ENCODE measurements at places on chromosomes 7 and 10.

DNA sequence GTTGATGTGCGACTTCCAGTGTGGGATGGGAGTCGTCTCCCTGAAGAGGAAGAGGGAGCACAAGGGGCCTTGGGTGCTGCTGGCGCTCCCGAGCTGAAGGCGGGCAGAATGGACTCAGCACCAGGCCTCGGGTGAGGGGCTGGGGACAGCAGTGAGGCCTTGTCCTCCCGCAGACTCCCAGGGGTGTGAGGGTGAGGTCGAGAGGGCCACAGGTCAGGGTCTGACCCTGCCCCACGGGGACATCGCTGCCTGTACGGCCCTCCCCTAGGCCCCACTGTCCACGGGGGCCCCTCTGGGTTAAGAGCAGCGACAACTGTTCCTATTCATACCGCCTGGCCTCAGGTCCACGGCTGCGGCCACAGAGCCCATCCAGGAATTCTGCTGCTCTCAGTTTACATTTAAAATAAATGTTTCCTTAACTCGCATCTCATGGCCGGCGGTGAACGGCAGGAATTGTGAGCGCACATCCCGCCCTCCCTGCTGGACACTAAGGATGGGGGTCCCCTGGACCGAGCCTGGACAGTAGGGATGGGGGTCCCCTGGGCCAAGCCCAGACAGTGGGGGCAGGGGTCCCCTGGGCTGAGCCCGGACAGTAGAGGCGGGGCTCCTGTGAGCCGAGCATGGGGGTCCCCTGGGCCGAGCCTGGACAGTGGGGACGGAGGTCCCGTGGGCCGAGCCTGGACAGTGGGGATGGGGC, 61.7 kb downstream of the PDGFA start:
- no peak for DNase-seq

GRCh38 chr7:90777465-90777864, 181.3 kb downstream of the CDK14 start:
- no peak for DNase-seq

- DNase-seq: no peak
These were observed 20.4 kb upstream of the PIK3AP1 start for GRCh38 chr10:96740579-96741281.

- DNase-seq: no peak
These were observed 98.2 kb downstream of the AHR start for GRCh38 chr7:17396692-17397091.

DNA sequence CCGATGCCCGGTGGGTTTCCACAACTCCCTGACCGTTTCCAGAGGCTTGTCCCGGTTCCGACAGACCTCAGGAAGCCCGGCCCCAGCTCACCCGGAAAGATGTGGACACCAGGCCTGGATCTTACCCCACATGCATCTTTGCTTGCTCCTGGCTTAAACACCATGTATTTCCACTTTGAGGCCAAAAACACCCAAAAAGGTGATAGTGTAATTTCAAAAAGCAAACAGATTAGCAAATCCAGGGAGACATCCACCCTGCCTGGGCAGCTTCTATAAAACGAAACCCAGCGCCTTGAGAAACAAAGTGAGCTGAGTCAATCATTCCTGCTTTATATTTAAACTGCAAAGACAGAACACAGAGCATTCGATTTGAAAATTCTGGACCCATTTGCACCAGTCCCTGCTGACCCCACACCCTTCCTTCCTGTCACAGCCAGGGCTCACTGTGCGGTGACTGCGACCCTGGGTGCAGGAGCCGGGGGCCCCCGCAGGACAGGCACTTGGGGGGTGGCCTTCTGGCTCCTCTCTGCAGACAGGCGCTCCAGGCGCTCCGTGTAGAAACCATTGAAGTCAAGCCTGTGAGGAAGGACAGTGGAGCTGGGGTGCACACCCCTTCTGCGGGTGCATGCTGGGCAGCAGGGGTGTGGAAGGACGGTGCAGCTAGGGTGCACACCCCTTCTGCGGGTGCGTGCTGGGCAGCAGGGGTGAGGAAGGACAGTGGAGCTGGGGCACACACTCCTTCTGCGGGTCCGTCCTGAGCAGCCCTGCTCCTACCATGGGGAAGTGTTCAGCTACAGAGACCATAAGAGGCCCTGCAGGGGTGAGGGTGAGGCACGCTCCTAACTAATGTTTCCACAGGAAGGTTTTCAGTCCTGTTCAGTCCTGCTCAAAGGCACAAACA, 2.9 kb upstream of the ADAM8 start:
- DNase-seq: no peak

- no peak for DNase-seq
These were observed 108.1 kb downstream of the SNX13 start for GRCh38 chr7:17832242-17832641.

GRCh38 chr10:14513123-14513522, 182.4 kb upstream of the FRMD4A start:
- no peak for DNase-seq

DNA sequence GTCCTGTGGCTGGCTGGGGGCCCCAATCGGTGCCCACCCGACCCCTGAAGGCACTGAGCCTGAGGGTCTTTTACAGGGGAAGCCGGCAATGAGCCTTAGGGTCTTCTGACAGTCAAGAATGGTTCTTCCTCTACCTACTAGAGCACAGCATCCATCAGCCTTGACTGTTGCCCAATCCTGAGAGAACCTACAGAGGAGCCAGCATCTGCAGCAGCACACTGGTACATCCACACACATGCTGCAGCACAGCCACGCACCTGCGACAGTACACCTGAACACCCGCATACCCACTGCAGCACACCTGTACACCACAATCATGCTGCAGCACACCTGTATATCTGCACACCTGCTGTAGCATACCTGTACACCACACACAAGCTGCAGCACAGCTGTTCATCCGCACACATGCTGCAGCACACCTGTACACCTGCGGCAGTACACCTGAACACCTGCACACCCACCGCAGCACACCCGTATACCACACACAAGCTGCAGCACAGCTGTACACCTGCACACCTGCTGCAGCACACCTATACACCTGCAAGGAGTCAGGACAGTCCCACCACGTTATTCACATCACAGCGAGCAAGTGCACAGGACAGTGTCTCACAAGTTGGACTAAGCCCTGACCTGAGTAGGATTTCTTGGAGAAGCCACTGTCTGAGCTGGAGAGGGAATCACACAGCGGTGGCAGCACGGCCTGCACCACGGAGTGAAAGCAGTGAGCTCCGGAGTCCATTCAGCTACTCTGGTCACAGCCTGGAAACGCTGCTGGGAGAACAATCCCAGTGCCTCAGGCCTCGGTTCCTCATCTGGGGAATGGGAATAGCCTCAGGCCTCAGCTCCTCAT, 56.4 kb downstream of the VIPR2 start:
- DNase-seq: no peak

DNA sequence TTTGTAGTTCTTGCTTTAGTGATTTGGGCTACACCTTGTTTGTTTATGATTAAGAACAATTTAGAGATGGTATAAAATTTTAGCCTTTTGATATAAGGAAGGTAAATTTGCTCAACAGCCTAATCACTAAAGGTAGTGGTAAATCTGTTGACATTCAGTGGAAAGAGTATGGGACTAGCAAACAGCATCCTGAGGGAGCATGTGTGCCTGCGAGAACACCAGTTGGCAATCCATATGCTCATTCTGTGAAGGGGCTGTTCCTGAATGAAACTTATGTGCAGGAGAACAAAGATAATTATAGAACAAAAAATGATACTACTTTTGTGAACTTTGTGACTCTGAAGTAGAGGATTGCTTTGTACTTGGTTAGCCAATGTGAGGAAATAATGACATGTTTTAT, 44.0 kb downstream of the CAPZA2 start:
- DNase-seq: no peak

- no peak for DNase-seq
These were observed 51.3 kb downstream of the TSPAN12 start for GRCh38 chr7:120806669-120807068.

DNA sequence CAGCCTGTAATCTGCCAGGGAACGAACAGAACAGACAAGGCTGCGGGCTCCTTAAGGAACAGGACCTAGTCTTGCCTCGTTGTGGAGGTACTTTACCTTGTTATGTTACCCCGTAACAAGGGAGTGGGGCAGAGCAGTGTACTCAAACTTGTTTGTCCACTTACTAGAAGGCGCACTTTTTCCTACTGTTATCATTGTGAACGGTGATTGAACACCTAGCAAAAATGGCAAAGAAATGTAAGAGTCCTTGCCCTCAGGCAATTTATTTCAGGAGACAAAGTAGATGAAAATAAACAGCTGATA, 620 bp upstream of the IMPDH1 start:
- DNase-seq: no peak

- no peak for DNase-seq
These were observed 389.2 kb upstream of the KLF6 start for GRCh38 chr10:4174197-4174596.

GRCh38 chr10:2681891-2682290, 385.5 kb upstream of the PFKP start:
- DNase-seq: no peak

GRCh38 chr7:49020145-49020544, 95.8 kb downstream of the CDC14C start:
- DNase-seq: no peak

DNA sequence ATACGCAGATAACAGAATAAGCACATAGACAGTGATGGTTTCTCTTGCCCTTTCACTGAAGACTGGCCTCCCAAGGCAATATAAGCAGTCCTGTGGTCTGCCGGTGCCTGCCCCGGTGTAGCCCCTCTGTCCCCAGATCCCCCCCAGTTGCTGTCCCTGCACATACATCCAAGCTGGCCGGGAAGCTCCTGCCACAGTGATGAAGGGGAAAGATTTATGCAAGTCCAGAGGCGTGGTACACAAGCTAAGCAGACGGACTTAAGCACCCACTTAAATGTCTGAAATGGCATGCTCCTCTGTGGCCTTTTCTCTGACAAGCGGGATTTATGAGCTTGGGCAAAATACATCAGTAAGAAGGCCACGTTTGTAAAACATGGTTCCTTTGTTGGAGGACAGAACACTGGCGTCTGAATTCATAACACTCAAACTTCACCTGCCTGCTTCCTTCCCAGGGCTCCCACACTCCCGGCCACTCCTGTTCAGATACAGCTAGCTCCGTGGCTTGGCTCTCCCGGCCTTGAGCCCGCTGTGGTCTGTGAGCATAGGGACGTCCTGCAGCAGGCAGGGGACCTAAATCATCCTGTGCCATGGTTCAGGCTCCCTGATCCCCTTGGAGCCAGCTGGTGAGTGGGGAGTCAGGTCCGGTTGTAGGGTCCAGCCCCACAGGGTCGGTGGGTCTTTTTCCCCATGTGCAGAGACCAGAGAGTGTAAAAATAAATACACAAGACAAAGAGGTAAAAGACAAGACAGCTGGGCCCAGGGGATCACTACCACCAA, 61.7 kb upstream of the PPP2R2D start:
- no peak for DNase-seq

DNA sequence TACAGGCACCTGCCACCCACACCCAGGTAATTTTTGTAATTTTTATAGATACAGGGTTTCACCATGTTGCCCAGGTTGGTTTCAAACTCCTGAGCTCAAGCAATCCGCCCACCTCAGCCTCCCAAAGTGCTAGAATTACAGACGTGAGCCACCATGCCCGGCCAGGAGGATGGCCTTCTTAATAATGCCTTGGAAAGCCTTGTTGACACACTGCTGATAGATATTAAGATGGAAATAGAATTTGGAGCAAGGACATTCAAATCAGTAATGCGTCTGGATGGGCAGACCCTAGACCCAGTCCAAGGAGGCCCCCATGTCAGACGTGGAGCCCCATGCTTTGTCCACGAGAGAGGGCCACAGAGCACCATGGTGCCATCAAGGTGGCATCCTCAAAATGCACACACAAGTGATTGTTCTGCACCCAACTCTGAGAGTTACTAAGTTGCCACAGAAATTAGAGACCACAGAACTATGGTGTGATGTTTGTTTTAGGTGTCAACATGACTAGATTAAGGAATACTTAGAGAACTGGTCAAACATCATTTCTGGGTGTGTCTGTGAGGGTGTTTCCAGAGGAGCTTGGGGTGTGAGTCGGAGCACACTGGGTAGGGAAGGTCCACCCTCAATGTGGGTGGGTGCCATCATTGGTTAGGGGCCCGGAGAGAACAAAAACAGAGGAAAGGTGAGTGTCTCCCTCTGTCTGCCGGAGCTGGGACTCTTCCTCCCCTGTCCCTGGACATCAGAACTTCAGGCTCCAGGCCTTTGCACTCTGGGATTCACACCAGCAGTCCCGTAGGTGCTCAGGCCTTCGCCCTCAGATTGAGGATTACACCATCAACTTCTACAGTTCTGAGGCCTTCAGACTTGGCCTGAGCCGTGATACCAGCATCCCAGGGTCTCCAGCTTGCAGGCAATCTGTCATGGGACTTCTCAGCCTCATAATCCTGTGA, 34.5 kb downstream of the EBF3 start:
- DNase-seq: no peak

DNA sequence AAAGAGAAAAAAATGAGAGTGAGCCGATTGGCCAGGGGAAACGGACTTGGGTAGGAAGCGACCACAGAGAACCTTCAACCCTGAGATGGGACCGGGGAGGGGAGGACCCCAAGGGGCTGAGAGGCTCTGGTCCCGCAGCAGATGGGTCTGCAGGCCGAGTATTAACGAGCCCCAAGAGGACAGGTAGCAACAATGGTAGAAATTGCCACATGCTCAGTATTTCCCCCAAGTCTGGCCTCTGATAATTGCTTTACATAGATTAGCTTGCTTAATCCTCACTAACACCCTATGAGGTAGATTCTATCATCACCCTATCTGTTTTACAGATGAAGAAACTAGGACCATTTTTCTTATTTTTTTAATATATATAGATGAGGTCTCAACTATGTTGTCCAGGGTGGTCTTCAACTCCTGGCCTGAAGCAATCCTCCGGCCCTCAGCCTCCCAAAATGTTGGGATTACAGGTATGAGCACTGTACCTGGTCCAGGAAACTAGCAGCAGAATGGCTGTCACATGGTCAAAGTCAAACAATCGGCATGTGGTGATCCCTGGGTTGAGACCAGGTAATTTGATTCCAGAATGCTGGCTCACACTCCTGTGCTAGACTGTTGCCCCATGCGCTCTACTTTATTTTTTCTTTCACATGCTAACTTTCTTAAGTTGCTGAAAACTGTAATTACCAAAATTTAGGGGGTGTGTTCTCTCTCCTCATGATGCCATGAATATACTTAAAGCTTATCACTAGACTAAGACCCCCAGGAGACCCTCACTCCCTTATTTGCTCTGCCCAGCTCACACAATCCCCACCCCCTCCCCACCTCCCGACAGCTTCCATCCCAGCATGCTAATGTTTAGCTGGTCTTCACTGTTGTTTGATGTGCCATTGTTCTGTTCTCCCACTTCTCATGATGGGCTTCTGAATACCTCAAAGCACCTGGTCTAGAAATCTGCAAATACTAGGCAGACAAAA, 67.9 kb upstream of the AFAP1L2 start:
- no peak for DNase-seq

- DNase-seq: no peak
These were observed 196.7 kb downstream of the VTI1A start for GRCh38 chr10:112643600-112644264.

- DNase-seq: no peak
These were observed 1.1 kb downstream of the ARHGAP12 start for GRCh38 chr10:31927565-31927883.

DNA sequence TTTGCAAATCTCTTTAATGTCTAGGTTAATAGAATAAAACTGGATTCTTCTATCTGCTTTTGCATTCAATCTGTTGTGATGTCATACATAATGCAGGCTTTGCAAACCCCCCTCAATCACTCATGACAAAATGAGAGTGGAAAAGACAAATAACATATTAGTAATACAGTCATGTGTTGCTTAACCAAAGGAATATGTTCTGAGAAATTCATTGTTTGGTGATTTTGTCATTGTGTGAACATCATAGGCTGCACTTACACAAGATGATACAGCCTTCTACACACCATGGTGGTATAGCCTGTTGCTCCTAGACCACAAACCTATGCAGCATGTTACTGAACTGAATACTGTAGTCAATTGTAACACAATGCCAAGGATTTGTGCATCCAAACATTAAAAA, 87.3 kb upstream of the SEC61G start:
- DNase-seq: no peak

- DNase-seq: no peak
These were observed 88.1 kb upstream of the PDCD4 start for GRCh38 chr10:110783509-110784107.

Measured in CMK (cell line).